Body of pancreas (tissue), 4 donors: ENCODE measurements at places on chromosomes 11 and 22. TPM values are rescaled to one million over a fixed set of nuclear protein-coding genes. Genes with fewer than 3 reads are reported as not detected.

OR8D1 gene
- not detected for total RNA-seq

ARHGAP32 gene
- total RNA-seq: 26.0 TPM

TRIM21 gene
- 6.0 TPM for total RNA-seq

PGGHG gene
- total RNA-seq: 248 TPM

SPI1 gene
- total RNA-seq: 10.9 TPM

TMEM151A gene
- 2.1 TPM for total RNA-seq

PLA2G3 gene
- total RNA-seq: not detected

TEX12 gene
- not detected for total RNA-seq

CASP1 gene
- total RNA-seq: 5.4 TPM

PTPN5 gene
- total RNA-seq: not detected

MUC6 gene
- 194 TPM for total RNA-seq

FOLR3 gene
- total RNA-seq: not detected

NOX4 gene
- total RNA-seq: 0.78 TPM

GRM5 gene
- not detected for total RNA-seq

FAM111B gene
- not detected for total RNA-seq

HOATZ gene
- not detected for total RNA-seq

DNA sequence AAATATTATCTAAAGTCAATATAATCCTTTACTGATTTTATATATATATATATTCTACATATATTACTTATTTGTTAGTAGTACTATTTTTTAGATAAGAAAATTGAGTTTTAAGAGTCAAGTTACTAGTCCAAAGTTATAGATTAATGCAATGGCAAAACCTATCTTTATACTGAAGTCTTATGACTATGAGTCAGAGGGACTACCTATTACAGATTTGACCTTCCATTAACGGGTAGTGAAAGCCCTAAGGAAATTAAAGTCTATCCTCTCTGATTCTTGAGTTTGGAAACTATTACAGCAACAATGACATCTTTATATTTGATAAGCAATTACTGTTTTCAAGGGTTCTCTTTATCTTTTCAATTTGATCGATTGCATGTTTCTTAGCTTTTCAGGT is 315.8 kb downstream of the CASP12 start:
- DNase-seq: no peak

- DNase-seq: no peak
These were observed 1.9 kb downstream of the TEAD1 start for GRCh38 chr11:12675951-12676711.

DNA sequence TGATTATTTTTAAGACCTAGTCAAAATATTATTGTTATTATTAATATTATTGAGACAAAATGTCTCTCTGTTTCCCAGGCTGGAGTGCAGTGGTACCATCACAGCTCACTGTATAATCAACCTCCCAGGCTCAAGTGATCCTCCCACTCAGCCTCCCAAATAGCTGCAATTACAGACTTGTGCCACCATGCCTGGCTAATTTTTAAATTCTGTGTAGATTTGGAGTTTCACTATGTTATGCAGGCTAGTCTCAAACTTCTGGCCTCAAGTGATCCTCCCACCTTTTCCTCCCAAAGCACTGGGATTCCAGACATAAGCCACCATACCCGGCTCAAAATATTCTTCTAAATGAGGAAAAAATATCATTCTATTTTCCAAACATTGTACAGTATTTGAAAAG is 37.0 kb downstream of the SLC36A4 start:
- no peak for DNase-seq

GRCh38 chr11:111012491-111012890 is 233.0 kb upstream of the POU2AF2 start:
- DNase-seq: no peak

- no peak for DNase-seq
These were observed 54.2 kb downstream of the NAV2 start for GRCh38 chr11:19766810-19767209.

- DNase-seq: peak; percentile 65
These were observed 1252.7 kb downstream of the BRD1 start for GRCh38 chr22:48574776-48575617.

- peak; percentile 55 for DNase-seq
These were observed 22.1 kb downstream of the GGTLC2 start for GRCh38 chr22:22666307-22667091.

DNA sequence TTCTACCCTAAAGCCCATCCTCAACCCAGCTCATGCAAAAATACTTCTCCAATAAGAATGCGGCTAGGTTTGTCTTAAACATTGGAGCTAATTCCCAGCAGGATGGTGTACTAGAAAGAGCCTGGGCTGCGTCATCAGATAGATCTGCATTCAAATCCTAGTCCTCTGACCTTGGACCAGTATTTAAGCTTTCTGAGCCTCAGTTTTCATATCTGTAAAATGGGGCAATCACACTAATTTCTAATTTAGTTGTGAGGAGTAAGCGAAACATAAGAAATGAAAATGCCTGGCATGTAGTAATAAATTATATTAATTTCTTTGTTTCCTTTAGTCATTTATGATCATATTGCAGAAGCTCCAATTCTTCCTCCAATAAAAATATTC is 32.2 kb upstream of the ACCSL start:
- DNase-seq: no peak

- no peak for DNase-seq
These were observed 345.1 kb upstream of the C11orf87 start for GRCh38 chr11:109076870-109077269.

DNA sequence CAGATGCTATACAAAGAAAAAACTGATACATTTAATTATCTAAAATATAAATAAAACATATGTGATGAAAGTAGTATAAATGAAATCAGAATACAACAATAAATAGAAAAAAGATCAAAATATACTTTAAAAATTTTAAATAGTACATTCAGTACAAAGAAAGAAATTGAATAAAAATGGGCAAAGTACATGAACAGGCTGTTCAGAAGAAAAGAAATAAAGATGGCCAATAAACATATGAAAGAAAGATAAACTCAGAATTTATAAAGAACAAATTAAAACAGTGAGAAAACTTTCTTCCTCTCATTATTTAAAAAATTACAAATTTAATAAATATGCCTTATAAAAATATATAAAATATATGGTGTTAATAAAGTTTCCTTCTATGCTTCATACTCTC is 50.5 kb upstream of the AMOTL1 start:
- DNase-seq: no peak

- DNase-seq: no peak
These were observed 22.7 kb upstream of the FGF19 start for GRCh38 chr11:69726481-69726880.

- DNase-seq: peak; percentile 9
These were observed 7.3 kb downstream of the DGCR6L start for GRCh38 chr22:20312396-20313191.

DNA sequence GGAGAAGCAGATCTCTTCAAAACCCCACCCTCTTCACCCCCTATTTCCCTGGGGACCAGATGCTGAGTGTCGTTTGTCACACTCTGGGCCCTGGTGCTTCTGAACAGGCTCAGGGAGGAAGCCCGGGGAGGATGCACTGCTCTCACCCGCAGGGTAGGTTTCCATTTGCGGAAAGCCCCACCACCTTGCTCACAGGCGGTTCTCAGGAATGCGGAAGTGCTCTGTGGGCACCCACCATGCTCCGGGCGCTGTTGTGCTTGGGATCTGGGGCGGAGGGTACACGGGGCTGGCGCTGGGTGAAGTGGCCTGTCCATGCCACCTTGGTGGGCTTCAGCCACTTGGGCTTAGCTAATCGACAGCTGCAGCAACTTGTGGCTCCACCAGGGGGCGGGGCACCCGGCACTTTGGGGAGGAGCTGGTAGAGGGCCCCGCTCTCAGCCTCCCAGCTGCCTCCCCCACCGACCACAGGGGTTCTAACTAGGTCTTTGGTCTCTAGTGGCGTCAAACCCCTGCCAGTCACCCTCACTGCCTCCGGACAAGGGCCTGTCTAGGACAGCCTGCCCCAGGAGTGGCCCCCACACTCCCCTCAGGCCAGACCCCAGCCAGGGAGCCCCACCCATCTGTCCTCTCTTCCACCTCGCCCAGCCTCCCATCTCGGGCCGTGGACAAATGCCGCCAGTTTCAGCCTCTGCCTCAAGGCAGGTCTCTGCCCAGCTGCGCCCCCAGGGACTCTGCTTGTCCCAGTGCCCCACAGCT is 7.4 kb downstream of the NDUFV1 start:
- DNase-seq: peak; percentile 66

DNA sequence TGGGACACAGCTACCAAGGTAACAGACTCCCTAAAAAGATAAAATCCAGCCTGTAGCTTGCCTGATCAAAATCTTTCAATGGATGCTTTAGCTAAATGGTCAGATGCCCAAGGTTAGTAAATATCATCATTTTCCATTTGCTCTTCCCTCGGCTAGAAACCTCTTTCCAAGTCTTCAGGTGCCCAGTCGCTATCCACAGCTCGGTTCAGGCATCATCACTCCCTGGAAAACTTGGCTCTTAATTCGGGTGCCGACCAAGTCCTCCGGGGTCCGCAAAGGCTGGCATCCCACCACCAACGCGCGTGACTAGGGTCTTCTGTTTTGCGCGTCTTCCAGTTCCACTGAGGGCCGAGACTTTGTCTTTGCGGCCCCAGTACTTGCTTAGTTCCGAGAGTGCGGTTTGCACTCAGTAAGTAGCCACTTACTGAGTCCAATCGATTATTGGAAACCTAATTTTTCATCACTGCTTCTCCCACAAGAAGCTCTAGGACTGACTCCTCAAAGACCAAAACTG is 44.3 kb downstream of the OR4D9 start:
- DNase-seq: no peak

GRCh38 chr11:121793291-121793690 is 322.7 kb downstream of the BLID start:
- no peak for DNase-seq

DNA sequence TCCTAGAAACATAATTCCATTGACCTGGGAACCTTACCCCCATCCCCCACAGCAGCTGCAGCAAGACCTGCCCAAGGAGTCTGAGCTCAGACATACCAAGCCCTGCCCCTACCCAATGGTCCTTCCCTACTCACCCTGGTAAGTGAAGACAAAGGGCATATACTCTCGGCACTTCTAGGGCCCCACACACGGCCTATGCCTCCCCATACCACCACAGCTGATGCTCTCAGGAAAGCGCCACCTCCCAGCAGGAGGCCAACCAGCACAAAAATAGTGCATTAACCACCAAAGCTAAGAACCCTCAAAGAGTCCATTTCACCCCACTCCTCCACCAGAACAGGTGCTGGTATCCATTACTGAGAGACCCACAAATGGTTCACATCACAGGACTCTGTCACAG is 74.4 kb upstream of the GUCY1A2 start:
- DNase-seq: no peak

DNA sequence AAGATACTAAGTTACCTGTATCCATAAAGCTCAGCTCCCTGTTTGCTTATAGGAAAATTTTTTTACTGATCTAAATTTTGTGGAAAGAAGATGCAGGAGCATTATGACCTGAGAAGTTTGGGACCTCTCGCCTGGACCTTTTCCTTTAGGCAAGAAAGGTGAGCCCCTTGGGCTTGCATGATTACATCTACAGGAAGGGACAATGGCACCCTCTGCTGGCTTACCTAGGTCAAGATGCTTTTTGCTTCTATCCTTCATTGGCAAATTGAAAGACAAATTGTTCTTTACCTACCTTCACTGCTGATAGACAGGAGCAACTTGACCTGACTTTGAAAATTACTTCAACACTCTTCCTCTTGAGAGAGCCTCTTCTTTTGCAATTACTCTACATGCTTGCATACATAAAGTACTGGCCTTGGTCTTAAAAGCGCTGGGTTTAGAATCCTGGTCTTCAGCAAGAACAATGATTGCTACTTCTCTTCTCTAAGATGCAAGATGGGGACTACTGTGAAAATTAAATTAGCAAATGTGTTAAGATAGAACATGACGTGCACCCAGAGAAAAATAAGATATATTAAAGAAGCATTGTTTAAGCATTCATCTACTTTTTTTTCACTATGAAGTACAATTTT is 147.2 kb downstream of the TRPC6 start:
- peak; percentile 36 for DNase-seq

DNA sequence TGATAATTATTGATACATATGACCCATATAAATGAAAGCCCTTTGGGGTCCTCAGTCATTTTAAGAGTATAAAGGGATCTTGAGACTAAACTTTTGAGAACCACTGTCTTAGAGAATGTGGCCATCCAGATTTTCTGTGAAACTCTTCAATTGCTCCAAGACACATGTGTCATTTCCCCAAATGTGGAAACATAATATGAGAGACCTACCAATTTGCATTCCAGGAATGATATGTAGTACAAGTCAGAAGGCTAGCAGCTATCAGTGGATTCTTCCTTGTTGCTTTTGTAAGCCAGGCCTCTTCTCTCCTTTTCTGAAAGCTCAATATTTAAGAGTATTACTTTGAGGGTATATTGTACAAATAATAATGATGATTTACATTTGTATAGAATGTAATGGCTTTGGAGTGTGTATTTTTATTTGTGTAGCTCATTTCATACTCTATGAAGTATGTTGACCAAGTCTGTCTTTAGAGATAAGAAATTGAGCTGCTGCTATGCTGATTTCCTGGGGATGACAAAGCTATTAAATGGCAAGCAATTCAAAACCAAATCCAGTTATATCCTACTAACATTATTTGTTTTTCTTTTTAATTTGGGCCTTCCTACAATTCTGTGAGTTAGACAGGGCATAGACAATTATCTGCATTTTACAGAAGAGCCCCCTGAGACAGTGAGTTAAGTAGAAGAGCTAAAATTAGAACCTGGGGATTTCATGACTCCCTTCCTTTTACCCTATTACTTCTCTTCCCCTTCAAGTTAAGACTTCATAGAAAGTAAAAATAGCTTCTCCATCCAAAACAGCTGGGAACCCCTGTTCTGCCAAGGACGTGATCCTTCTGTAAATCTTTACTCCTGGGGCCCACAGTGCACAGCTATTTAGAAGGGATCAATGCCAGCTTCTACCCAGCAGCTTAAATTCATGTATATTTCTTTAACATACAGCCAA is 131.9 kb downstream of the WNT11 start:
- DNase-seq: no peak

DNA sequence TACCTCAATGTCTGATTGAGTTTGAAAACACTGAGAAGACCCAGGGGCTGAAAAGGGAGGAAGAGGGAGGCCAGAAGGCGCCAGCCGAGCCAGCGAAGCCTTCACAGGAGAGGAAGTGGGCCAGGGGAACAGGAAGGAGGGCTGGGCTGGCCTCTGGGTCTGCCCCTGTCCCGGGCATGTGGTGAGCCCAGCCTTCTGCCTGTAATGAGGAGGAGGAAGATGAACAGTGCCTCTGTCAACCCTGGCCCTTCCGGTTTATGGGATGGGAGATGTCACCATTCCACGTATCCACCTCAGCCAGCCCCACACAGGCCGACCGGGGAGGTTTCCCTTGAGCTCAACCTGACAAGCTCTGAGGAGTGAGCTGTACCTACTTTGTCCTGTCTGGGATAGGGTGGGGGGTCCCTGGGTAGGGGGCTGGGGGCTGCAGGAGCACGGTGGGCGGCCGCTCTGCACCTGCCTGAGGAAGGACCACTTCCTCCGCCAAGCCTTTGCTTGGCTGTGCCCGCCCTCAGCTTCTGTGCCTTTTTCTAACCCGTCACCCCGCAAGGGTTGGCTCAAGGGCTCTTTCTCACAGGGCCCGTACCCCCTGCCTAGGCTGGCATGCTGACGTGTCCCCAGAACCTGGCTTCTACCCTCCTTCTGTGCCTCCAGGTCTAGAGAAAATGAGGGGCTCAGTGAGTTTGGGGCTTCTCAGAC is 2.0 kb downstream of the PARVG start:
- no peak for DNase-seq

GRCh38 chr22:43272869-43273318 is 70.3 kb downstream of the SCUBE1 start:
- DNase-seq: no peak

- DNase-seq: no peak
These were observed 100.2 kb upstream of the CHRM4 start for GRCh38 chr11:46491661-46492330.
